HS-5 (cell line): ENCODE measurements at places on chromosomes 4 and X.
A peak's percentile ranks its signal among the peaks of the same experiment; 100 is the strongest.

- DNase-seq: peak; percentile 43
These were observed 147.5 kb downstream of the DLG3 start for GRCh38 chrX:70592091-70592490.

GRCh38 chrX:143768976-143769375, 48.4 kb upstream of the SPANXN2 start:
- DNase-seq: no peak

DNA sequence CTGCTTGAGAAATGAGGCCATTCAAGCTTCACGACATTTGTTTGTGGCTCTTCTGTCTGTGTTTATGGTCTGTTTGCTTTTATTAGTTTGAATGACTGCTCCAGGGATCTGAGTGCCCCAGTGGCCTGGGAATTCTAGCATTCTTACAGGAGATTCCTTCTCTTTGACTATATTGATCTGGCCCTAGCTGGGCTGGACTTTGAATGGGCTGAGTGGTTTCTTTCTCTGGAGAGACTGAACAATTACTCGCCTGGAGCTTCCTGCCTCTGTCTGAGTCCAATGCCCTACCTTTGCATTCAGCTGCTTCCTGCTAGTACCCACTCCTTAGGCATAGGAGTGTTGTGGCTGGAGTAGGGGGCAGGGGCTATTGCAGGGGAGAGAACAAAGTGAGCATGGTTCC, 51.2 kb upstream of the EDA start:
- no peak for DNase-seq

GRCh38 chr4:25307596-25307995, 5.0 kb upstream of the ZCCHC4 start:
- DNase-seq: no peak

DNA sequence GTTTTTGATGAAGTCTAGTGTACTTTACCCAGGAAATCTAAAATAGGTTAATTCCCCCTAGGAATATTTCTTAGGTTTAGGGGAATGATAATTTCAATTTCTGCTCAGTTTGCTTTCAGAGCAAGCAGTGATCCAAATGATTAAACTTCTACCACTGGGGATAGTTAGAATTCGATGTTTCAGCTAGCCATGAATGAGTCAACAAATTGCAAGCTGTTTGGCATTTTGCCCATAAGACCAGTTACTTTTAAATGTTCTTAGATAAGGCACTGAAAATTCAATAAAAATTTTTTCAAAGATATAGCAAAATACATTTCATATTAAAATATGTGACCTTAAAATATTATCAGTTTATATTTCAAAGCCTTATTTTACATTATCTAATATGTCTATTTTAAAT, 993.6 kb downstream of the ARAP2 start:
- DNase-seq: peak; percentile 25

DNA sequence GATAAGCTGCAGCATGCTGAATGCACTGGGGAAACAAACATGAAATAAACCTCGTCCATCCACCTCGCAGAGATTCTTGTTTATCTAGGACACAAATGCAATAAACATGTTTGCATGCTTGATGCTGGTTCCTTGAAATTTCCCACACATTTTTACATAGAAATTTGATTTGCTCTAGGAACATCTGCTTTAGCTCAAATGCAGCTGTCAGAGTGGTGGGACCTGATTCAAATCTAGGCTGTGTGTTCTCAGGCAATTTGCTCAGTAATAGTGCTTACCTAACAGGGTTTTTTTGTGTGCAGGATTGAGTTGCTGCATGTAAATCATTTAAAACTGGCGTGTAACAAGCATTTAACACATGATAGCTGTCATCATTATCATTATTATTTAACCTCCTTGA, 293.1 kb downstream of the QDPR start:
- DNase-seq: no peak

- no peak for DNase-seq
These were observed 19.7 kb upstream of the ACSL1 start for GRCh38 chr4:184845367-184846021.

- no peak for DNase-seq
These were observed 1.6 kb downstream of the GRIA2 start for GRCh38 chr4:157221895-157222770.

DNA sequence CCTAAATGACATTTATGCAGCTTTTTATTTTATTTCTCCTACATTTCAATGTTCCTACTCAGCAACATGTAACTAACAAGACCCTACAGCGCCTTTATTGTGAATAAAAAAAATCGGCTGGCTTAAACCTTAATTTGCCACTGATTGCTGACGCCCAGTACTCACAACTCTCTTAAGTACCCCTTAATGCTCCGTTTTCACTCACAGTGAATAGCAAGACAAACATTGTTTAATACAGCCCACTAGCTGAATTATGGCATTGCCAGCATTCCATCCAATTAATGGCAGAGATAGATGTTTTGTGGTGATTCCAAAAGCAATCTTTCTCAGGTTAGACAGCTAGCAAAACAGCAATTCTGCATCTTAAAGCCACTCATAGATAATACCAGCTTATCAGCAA, 61.1 kb downstream of the PPARGC1A start:
- DNase-seq: no peak

DNA sequence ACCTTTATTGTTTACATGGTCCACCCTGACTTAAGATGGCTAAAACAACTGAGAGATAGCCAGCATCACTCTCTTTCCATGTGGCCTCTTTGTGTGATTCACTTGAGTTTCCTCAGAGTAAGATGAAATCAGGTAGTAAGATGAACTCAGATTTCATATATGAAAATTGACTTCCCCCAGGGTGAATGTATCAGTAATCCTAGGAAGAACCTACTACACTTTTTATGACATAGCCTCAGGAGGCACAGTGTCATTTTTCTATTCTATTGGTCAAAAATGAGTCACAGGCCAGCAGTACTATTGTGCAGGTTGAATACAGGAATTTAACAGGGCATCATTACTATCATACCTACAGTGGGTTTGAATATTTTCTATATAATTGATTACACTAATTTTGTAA, 14.6 kb upstream of the SULT1E1 start:
- no peak for DNase-seq

GRCh38 chr4:117545039-117545438, 459.7 kb upstream of the TRAM1L1 start:
- no peak for DNase-seq

DNA sequence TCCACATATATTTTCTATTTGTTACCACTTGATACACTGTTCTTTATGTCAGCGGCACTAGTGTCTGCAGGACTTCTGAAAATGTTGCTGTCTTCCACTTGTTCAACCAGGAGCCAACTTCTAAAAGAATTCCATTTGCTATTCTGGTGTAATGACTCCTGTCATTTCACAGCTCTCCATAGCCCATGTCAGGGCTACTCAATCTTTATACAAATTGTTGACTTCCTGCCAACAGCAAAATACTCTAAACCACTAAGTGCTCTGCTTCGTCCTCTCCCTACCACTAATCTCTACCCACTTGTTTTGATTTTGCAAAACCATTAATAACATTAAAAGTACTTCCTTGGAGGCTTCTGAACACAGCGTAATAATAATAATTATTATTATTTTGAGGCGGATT, 7.2 kb downstream of the CTSO start:
- no peak for DNase-seq

DNA sequence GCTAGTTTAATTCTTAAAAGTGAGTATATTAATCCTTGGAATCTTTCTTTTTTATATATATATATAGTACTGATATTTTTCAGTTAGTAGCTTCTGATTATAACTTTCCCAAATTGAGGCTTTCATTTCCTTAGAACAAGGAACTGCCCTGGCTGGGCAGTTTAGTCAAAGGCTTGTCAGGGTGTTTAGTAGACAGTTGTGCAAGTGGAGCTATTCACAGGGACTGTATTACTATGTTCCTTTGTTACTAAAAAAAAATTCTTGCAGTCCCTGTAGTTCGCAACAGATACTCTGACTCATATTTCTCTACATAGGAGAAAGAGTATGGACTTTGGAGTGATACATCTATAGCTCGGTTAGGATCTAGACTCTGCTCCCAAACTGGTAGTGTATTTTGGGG, 20.8 kb downstream of the USO1 start:
- peak; percentile 16 for DNase-seq

DNA sequence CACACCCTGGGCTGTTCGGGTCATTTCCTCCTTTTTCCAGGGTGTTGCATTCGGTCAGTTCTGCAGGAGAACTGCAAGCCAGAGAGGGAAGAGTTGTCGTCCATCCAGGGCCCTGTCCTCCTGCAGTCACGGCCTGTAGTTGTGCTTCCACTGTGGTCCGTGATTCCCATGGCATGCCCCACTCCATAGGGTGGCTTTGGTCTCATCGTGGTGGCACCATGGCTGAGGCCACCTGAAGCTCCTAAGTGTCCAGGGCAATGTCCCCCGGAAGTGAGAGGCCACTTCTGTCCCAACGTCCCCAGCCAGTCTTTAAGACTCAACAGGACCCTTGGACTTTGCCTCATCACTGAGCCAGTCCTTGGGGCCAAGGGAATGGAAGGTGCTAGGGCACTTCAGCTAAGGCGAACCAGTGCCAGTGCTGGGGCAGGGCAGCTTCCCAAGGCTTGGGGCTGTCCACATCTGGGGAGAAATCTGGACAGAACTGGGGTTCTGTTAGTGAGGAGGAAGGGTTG, 83.7 kb downstream of the HTRA3 start:
- no peak for DNase-seq

GRCh38 chrX:94400488-94400887, 726.5 kb downstream of the FAM133A start:
- no peak for DNase-seq

DNA sequence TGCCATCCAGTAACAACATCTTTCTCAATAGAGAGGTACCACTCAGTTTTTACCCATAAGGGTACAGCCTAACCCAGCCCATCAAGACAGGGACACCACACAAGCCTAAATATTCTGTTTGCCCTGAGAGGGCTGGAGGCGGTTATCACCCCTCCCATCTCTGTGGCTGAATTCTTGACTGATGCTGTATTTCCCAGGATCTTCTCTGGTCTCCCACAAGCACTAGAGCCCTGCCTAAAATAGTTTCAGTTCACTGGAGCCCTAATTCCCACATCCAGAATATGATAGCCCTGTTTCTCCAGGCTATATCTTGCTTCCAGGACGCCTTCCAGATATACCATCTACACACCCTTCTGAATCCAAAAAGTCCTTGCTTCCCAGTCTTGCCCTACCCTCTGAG, 91.6 kb upstream of the NMU start:
- DNase-seq: no peak

GRCh38 chrX:9775930-9776329, 10.3 kb upstream of the GPR143 start:
- no peak for DNase-seq

DNA sequence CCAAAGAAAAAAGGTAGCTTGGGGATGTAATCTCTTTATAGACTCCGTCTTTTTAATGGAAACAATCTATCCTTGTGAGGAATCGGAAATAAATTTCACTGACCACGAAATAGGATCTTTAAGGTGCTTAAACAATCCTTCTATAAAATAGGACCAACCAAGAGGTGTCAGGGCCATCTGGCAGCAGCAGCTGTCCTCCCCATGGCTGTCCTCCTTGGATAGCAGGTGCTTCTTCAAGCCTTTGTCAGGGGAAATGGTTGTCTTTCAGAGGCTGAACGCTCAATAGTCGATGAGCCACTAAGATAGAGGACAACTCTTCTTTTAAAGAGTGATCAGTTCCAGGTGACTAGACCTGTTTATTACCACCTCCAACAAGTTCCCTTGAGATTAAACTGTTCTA, 231.0 kb downstream of the ADGRL3 start:
- no peak for DNase-seq

DNA sequence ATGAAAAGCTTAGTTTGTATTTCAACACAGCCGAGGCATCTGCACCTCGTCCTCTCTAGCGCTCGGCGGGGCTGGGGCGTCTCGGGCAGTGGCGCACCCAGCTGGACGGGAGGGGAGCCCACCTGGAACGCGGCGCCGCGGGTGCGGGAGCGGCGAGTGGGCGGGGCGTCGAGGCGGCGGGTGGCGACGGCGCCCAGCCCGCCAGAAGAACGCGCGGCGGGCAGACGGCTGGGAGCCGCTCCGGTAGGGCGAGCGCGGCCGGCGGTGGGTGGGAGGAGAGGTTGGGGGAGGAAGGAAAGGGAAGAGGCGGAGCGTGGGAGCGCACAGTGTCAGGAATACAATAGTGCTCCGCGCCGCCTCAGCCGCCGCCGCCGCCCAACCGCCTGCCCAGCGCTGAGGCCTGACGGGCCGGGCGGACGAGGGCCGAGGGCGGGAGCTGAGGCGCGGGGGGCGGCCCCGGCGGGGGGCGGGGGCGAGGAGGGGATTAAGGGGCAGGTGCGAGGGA, at the start of gene JADE3:
Gene JADE3 (plus strand): TSS at position 324 of the 505 bp plus-strand sequence. CDS start 72,474 bp downstream, outside the sequence.
- no peak for DNase-seq
